ENCODE measurements at places on chromosomes 13 and 19.

GRCh38 chr13:91596842-91597241, 198.4 kb downstream of the GPC5 start:
- no peak for DNase-seq

GRCh38 chr13:40613192-40613818, 53.1 kb downstream of the FOXO1 start:
- peak; percentile 50 for DNase-seq

- DNase-seq, result no peak
Measured at GRCh38 chr13:111486801-111487200, 166.4 kb downstream of the TEX29 start.

GRCh38 chr13:80083081-80083852, 257.7 kb downstream of the SPRY2 start:
- DNase-seq, result no peak

DNA sequence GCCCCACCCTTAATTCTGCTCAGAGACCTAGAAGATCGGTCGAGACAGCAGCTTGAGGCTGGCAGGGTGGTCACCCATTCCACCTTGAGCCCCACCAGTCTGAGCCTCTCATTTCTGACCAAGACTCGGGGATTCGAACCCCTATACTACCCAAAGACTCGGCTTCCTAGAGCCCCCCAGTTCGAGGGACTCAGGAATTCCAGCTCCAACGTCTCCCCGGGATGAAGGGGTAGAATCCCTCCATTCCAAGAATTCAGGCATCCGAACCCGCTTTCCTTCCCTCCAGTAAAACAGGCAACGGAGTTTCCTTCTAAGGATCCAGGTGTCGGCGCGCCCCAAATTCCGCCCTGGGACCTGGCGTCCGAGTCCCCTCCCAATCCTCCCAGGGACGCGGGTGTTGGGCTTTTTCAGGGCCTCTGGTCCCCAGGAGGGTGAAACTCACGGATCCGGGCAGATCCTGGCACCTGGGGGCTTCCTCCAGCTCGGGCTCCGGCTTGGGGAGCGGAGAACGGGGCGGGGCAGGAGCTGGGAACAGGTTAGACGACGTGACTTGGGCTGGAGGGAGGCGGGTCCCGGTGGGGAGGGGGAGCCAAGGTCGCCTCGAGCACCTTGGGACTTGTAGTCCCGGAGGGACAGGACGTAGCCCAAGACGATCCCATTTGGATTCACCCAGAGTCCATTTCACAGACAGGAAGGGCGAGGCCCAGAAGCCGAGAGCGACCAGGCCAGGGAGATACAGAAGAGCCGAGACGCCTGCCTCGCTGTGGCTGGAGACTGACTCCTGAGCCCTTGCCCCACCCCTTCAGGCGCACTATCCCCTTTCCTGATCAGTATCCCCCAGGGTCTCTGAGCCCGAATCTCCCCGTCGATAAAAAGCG, at the start of gene PPP1R13L:
TSS of gene PPP1R13L (minus strand) at position 513 of the 878 bp plus-strand sequence. CDS start 6,751 bp downstream, outside the sequence.
- peak; percentile 51 for DNase-seq

GRCh38 chr13:112852392-112852791, 116.6 kb upstream of the MCF2L start:
- DNase-seq, result no peak

DNA sequence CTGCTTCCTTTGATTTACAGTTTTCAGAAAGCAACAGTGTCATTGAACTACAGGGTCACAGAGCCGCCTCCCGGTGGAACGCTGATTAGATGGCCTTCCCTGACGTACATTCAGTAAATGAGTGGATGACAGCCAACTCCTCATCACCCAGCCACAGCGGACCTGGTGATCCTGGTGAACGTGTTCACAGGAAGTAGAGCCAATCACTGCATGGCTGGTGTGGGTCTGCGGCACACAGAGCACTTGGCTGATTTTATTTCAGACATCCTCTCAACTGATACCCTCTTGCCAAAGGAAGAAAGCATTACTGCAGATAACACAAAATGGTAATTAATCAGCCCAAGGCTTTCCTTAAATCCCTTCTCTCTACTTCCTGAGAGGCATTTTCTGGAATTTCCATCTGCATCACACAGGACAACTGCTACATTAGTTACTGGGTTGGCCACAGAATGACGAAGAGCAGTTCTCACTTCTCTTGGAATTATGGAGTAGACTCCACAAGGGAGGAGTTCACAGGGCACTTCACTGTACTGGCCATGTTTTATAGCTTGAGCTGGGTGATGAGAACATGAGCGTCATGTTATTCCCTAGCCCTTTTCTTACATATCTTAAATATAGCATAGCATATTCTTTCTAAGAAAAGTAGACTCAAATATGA, 84.0 kb upstream of the SLC7A1 start:
- no peak for DNase-seq

- no peak for DNase-seq
Measured at GRCh38 chr13:49820591-49821215, 28.2 kb upstream of the KPNA3 start.

DNA sequence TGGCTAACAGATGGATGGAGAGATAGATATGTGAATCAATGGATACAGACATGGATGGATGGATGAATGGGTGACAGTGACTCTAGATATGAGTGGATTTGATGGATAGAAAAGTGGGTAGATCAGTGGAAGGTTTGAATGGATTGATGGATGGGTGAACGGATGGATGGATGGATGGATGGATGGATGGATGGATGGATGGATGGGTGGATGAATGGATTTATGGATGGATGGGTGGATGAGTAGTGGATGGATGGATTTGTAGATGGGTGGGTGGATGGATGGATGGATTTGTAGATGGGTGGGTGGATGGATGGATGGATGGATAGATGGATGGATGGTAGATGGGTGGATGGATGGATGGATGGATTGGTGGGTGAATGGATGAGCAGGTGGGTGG, 6.8 kb downstream of the CELF5 start:
- DNase-seq, result no peak

- DNase-seq, result peak; percentile 54
Measured at GRCh38 chr19:51439021-51439465, 19.2 kb downstream of the SIGLEC8 start.

DNA sequence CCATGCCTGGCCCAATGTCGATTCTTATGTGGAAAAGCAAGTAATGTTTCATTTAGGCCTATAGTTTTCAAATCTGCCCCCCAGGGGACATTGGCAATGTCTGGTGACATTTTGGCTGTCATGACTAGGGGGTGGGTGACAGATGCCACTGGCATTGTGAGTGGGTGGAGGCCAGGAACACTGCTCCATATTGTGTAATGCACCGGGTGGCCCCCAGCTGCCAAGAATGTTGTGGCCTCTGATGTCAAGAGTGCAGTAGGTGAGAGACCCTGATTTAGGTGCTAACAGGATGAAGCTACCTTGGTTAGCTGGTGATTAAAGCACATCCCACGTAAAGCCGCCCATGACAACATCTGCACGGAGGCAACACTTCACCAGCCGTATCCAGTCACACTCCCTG, 10.8 kb downstream of the C19orf44 start:
- no peak for DNase-seq

GRCh38 chr13:61179741-61180140, 235.9 kb downstream of the PCDH20 start:
- DNase-seq, result no peak

DNA sequence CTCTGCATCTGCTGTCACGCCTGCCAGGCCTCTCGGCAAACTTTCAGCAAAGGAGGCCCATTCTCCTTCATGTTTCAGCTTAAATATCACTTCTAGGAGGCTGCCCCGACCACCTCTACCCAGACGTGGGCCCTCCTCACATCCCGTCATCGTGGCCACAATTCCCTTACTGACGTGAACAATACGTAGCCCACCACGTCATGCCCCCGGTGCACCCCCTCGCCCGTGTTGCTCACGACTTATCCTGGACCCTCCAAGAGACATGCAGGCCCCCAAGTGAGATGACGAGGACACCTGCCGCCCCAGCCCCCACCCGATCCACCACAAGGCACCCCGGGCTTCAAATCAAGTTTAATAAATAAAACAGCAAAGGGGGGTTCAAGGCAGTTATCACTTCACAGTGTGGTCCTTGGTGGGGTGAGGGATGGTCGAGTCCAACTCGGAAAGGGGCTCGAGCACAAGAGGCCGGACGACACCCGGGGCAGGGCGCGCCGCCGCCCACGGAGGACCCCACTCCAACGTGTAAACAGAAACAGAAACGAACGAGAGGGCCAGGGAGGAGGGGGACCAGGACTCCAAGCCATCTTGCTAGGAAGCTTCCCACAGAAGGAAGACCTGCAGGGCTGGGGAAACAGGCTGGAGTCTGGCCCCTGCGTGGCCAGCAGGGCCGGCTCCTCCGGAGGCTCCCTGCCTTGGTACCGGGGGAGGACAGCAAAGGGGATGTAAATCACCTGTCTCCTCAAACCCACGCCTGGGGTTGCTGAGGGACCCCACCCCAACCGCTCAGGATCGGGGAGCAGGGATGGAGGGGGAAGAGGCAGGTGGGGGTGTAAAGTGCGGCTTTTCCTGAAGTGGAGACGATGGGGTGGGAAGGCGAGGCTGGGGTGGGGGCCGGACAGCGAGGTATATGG, 14.3 kb upstream of the PLPP2 start:
- DNase-seq, result no peak
